Dermis blood vessel endothelial cell (primary cell): ENCODE measurements at places on chromosomes 16 and 17.

DNA sequence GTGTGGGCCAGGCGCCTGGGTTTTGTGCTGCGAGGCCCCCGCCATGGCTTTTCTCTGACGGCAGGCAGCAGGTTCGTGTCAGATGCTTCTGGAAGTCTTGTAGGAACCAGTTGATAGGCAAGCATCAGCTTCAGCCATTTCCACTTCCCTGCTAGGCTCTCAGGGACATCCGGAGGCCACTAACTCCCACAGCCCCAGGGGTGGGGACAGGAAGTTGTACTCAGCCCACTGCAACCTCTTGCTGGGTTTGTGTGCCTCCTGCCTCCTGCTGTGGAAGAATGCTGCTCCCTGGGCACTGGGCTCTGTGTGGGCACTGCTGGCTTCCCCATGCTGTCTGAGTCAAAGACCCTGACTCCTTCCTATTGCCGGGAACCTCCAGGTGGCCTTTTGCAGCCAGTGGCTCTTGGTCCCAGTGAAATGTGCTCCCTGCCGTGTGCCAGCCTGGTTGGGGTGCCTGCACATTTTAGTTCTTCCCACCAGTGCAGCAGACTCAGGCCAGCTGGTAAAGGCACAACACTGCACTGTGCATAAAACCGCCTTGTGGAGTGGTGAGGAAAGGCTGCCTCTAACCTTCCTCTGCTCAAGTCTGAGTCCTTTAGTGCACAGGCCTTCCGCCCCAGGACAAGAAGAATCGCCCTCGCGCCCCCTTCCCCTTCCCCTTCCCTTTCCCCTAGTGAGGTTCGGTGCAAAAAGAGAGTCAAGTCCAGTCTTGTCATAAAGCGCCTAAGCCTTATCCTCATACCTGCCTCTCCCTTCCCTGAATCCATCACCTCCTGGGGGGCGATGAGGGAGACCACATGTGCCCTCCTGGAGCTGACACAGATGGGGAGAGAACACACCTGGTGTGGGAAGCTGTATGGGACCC is 16.6 kb downstream of the LDHD start:
- peak; percentile 56 for DNase-seq

GRCh38 chr16:46884513-46885293 is 541 bp downstream of the GPT2 start:
- peak; percentile 37 for DNase-seq

- no peak for DNase-seq
These were observed 33.7 kb downstream of the NECAB2 start for GRCh38 chr16:84001726-84002125.

DNA sequence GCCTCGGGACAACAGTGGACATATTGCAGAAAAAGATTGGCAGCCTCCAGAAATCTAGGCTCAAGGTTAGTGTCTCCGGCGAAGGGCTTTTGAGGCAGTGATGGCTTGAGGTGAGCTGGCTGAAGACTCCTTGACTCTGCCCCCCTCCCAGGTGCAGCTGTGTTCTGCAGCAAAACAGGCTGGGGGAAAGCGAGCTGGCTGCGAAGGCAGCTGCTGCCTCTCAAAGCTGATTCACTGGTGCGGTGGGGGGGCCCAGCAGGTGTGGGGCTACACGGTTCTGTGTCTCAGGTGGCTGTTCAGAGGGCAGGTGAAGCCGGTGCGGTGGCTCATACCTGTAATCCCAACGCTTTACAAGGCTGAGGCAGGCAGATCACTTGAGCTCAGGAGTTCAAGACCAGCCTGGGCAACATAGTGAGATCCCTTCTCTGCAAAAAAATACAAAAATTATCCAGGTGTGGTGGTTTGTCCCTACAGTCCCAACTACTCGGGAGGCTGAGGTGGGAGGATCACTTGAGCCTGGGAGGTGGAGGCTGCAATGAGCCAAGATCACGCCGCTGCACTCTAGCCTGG is 22.9 kb downstream of the C16orf96 start:
- no peak for DNase-seq

DNA sequence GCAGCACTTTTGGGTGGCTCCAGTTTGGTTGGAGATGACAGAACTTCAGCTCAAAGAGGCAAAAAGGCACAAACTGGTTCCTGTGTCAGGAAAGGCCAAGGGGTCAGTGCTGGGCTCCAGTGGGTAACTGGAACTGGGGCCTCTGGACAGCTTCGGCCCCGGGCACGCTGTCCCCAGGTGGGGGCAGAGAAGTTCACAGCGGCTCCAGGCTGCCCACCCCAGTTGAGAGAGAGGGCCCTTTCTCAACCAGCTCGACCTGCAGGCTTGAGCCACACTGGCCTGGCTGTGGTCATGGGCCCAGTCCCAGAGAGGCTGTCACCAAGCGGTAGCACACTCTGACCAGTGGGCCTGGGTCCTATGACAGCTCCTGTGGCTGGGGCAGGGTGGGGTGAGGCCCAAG is 24.5 kb downstream of the ADCY7 start:
- DNase-seq = no peak

DNA sequence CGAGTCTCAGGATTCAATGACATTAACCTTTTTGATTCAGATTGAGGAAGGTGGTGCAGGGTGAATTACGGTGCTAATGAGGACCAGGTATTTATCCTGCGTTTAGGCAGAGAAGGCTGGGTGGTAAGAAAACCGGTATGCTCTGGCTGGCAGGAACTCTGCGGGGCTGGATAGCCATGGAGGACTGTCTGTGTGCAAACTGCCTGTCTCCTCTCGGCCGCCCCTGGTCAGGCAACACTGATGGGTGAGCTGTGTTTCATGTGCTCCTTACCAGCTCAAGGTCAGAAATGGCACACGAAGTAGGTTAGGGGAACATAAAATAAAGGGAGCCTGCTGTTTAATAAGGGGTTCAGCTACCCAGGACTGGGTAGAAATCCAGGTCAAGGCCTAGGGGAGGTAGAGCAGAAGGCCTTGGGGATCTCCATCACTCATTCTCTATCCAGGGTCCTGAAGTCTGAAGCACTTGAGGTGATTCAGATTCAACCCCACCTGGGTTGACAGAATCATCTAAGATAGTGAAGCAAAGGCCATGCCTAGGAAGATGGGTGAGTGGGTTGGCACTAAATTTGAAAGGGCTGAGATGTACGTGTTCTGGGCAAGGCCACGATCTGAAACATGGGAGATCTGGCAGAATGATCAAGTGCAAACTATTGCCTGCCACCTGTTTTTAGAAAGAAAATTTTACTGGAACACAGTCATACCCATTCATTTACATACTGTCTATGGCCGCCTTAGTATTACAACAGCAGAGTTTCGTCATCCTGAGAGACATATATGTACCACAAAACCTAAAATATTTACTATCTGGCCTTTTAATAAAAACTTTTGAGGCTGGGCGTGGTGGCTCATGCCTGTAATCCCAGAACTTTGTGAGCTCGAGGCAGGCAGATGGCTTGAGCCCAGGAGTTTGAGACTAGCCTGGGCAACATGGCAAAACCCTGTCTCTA is 292.5 kb downstream of the XYLT1 start:
- no peak for DNase-seq
